ENCODE measurements at places on chromosomes 2 and 18.

DNA sequence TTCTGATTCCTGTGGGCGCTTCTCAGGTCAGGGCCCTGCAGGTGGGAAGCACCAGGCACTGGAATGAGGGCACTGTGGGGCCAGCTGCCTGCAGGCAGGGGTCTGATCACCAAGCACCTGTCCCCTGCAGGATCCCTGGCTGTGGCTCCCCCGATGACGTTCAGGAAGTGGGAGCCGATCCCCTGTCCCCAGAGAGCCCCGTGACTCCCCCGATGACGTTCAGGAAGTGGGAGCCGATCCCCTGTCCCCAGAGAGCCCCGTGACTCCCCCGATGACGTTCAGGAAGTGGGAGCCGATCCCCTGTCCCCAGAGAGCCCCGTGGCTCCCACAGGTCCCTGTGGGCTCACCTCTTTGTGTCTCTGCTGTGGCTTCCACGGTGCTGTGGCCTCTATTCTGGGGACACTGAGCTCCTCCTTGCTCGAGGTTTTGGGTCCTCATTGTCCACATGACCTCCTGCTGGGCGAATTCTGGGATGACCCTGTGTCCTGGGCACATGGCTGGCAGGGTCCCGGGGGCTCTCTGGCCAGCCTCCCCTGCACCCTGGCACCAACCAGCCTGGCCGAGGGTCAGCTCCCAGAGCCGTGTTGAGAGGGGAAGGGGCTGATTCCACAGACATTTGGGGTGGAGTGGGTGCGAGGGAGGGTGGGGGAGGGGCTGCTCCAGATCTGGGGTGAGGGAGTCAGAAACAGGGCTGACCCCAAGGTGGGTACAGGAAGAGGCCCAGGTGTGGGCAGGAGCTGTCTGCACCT lies 4.8 kb downstream of the NEU4 start:
- no peak for DNase-seq

GRCh38 chr2:8312861-8313830 lies 368.7 kb upstream of the ID2 start:
- no peak for DNase-seq

GRCh38 chr2:138087751-138088593 lies 123.7 kb downstream of the HNMT start:
- DNase-seq, result no peak

DNA sequence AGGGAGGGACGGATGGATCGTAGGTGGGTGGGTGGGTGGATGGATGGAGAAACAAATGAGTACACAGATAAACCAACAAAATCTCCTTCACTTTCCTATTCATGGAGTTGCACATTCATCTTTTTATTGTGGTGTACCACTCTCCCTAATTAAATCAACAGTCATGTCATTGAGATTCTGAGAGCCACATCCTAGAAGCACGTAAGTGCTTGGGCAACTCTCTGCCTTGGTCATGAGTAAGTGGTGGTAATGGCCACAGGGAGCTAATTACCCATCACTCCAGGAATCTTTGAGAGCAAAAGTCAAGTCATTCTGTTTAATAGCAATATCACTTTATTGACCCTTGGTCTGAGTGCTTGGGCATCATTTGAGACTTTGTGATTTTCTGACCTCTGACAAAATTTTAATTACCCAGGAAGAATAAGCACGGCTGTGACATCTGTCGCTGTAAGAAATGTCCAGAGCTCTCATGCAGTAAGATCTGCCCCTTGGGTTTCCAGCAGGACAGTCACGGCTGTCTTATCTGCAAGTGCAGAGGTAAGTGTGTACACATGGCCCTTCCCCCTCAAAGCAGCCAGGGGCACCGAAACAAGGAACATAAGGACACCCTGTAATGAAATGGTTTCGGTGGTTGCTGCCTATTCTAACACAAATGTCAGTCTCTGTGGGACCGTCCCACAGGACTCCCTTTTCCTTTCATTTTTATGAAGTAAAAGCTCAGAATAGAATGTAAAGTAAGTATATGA lies 85.9 kb downstream of the FEZ2 start:
- no peak for DNase-seq

DNA sequence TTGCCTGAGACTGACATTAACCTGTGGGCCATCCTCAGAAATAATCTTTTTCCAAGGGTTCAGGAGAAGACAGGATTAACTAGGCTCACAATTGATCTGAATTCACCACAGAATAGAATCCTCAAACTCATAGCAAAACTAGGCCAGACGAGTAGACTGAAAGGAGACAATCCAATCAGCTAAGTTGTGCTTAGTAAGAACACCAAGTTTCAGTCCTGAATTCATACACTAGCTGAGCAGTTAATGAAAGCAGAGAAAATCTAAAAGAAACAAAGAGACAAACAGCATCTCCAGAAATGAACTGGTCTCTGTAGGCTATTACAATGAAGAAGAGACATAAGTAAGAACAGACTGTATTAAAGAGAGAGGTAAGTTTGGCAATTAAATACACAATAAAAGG lies 89.5 kb downstream of the GORASP2 start:
- no peak for DNase-seq

- no peak for DNase-seq
Measured at GRCh38 chr2:241033336-241033987, 35.0 kb downstream of the SNED1 start.

GRCh38 chr2:241925821-241926441 lies 56.4 kb downstream of the RTP5 start:
- no peak for DNase-seq

DNA sequence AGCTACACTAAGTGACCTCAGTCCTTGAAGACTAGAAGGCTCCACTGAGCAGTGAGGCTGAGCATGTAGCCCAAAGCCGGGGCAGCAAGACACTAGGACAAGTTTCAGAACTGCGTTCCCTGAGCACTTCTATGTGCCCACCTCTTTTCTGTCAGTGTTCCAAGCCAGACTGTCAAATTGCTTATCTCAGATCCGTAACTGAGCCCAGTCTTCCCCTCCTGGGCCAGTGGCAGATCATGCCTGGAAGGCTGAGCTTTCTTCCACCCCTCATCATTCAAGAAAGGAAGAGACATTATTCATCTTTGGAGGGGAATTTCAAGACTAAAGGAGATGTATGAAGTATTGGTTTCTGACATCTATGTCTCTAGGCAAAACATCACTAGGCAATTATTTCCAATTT lies 49.8 kb downstream of the EML6 start:
- no peak for DNase-seq

DNA sequence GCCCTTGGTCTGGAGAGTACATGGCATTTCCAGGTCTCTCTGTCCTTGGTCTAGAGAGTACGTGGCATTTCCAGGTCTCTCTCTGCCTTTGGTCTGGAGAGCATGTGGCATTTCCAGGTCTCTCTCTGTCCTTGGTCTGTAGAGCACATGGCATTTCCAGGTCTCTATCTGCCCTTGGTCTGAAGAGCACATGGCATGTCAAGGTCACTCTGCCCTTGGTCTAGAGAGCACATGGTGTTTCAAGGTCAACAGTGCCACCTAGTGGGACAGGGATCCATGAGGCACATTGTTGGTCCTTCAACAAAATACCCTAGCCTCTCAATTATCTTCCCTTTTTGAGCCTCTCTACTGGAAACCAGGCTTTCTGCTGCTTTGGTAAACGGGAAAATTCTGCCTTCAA lies 250.2 kb downstream of the OTX1 start:
- DNase-seq, result no peak

- no peak for DNase-seq
Measured at GRCh38 chr18:42920621-42921020, 194.9 kb downstream of the RIT2 start.

- DNase-seq, result no peak
Measured at GRCh38 chr2:215022418-215022817, 116.0 kb downstream of the ABCA12 start.

GRCh38 chr2:160224507-160224906 lies 24.4 kb upstream of the ITGB6 start:
- no peak for DNase-seq

- no peak for DNase-seq
Measured at GRCh38 chr18:41513438-41513837, 441.6 kb upstream of the PIK3C3 start.

GRCh38 chr2:207394812-207395534 lies 134.8 kb upstream of the CREB1 start:
- no peak for DNase-seq

DNA sequence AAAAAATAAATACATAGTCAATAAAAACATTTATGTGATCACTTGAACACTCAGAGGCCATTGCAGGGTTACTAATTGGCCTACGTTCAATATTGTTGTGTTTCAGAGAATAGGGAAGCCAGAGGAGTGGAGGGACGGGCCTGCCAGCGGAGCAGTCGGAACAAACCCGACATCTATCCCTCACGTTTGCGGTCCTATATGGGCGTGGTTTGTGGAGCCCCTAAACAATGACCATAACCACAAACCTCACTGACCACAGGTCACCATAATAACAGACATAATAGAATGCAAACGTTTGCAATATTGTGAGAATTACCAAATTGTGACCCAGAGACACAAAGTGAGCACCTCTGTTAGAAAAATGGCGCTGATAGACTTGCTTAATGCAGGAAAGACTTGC lies 19.5 kb upstream of the ZNF516 start:
- no peak for DNase-seq

DNA sequence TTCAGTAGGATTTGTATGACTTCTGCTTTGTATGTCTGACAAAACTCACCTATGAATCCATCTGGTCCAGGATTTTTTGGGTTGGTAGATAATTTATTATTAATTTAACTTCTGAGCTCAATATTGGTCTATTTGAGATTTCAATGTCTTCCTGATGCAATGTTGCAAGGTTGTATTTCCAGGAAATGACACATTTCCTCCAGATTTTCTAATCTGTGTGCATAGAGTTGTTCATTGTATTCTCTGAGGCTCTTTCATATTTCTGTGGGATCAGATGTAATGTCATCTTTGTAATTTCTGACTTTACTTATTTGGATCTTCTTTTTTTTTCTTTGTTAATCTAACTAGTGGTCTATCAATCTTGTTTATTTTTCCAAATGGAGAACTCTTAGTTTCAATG lies 584.7 kb upstream of the SETBP1 start:
- DNase-seq, result no peak

- no peak for DNase-seq
Measured at GRCh38 chr18:59941331-59941730, 41.5 kb downstream of the PMAIP1 start.

DNA sequence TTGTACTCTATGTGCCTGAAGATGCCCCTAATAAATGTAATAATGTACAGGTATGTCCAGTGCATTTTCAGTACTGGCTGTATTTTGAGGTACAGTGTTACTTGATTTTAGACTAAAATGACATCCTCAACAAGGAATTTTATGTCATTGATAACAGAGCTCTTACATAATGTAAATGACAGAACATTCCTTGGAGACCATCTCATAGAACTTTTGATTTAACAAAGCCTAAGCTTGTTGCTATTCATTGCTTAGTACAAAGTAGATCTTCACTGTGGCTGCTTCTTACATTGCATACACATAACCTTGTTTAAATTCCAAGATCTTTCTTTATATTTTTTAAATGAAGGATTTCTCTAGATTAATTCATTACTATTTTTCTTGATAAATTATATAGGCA lies 24.1 kb downstream of the DYNC1I2 start:
- no peak for DNase-seq

- no peak for DNase-seq
Measured at GRCh38 chr2:143852759-143853158, 667.2 kb downstream of the ZEB2 start.

Measured in cortex of kidney (tissue), 1 donor.